ENCODE measurements at places on chromosomes 7 and 10.

DNA sequence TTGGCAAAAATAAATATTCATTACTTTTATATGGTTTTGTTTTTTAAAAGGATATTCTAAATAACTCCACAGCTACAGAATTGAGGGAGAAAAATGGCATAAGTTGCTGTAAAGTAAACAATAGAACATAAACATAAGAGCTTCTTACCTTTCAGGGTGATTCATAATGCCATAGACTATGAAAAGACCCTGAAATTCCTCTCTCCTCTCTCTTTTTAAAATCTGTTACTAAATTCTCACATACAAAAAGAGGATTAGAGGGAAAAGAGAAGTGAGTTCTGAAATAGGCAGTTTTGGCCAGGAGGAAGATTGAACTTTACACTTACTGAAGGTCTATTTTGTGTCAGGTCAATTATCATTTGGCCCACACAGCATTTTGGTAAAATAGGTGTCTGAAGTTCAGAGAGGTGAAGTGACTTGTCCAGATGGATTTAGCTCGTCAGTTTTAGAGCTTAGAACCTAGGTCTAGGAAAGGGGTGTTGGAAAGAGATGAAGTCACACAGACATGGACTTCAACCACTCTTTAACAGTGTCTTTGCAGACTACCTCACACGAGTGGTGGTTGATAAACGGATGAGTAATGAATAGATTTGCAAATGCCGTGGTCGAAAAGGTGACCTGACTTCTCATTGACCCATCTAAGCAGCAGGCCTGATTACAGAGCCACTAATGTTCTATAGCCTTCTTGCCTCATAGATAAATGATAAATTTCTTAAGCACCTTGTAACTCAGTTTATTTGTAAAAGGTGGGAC, 190.6 kb upstream of the CCDC6 start:
- DNase-seq = no peak

DNA sequence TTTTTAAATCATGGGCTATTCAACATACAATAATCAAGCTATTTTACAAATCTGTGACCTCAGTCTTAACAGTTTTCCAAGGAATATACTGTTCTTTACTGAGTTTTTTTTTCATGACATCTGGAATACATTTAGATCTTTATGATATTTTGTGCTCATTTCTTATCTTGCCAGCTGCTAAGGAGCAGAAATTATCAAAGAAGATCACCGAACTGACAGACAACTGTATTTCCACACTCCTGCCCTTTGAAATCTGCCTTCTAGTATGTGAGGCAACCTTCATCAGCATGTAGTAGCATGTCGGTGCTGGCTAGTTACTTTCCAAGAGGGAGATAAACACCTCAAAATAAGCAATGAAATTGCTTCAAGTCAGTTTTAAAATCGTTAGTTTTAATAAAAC, 66.4 kb downstream of the NHLRC2 start:
- no peak for DNase-seq

- no peak for DNase-seq
Observed at GRCh38 chr7:13257661-13258060, 570.2 kb downstream of the ARL4A start.

DNA sequence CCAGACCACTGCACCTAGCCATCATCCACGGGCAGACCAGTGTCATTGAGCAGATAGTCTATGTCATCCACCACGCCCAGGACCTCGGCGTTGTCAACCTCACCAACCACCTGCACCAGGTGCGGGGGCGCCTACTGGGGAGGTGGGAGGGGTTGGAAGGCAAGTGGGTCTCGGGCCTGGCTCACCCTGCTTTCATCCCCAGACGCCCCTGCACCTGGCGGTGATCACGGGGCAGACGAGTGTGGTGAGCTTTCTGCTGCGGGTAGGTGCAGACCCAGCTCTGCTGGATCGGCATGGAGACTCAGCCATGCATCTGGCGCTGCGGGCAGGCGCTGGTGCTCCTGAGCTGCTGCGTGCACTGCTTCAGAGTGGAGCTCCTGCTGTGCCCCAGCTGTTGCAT, 4.6 kb downstream of the NFKB2 start:
- DNase-seq = no peak

DNA sequence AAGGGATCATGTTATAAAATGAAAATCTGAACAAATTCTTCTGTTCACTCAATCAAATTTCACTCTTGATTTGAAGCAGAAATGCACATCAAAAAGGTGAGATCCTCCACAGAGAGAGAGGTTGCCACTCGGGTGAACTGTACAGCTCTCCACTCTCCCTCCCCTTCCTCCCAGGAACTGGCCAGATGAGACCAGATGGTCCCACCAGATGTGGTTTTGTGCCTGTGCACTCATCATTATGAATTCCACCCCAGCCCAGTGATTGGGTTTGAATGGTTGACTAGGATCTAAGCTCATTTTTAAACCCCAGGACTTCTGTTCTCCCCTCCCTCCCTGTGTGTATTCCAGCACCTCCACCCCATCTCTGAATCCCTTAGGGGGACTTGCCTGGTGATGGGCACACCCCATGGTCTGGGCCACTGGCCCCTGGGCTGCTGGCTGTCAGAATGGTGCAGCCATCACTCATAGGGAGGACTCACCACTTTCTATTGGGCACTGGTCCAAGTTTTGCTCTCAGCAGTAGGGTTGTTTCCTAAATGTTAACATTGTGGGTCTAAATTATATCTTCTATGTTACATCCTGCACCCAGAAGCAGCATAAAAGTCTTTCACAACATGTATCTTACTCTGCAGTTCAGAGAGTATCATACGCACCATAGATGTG, 393.1 kb downstream of the TNS3 start:
- DNase-seq = no peak

- no peak for DNase-seq
Observed at GRCh38 chr10:86216886-86217285, 149.7 kb downstream of the GRID1 start.

- DNase-seq = no peak
Observed at GRCh38 chr10:111243126-111243525, 166.3 kb downstream of the ADRA2A start.

- DNase-seq = no peak
Observed at GRCh38 chr7:98211221-98211675, at the start of gene BHLHA15. TSS of gene BHLHA15 (plus strand) at chr7:98211439. CDS start at chr7:98212310, 871 bp downstream.

DNA sequence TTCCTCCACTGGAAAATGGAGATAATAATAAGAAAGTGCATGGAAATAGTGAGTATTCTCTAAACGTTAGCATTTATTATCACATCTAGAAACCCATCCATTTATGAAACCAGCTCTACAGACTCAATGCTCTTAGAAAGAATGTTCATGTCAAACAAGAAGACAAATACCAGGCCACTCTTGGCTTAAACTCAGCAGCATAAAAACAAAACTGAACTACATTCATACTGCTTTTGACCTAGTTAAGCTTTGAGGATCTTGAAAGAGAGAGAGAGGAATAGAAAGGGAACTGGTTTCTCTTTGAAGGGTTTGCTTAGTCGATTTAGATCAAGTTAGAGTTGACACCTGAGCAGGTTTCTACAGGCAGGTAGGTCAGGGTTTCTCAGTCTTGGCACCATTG, 332.9 kb upstream of the PRKCQ start:
- no peak for DNase-seq

GRCh38 chr7:40747856-40748255, 613.1 kb downstream of the SUGCT start:
- DNase-seq = no peak

DNA sequence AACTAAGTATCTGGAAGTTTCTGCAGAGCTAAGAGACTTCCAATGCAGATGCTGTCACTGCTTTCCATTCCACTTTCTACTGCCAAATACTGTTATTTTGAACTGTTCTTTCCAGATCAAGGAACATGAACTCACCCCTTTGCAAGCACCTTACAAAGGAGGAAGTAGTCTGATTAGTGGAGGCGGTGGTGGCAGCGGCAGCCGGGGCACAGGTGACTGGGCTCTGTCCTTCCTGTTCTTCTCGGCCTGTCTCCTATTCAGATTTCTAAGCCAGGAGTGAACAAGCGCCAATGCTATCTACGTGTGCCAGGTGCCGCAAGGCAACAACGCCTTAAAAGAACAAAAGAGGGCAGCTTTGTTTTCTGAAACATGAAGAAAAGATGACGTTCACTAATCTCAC, 44.9 kb downstream of the BEND7 start:
- DNase-seq = no peak

GRCh38 chr7:31957756-31958155, 112.5 kb downstream of the PDE1C start:
- no peak for DNase-seq

DNA sequence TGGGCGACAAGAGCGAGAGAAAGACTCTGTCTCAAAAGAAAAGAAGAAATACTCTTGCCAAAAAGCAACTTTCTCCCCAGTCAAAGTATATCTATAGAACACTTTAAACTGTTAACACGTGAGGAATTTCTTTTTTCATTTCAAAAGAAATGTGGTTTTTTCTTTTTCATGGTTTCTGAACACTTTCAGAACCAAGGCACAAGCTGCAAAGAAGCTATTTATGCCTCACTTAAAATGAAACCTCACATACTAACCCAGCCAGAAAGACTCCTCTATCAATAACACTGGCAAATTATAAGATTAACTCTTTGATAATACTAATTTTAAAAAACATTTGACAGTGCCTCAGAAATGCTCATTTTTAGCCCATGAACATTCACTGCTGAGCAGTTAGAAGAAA, 20.9 kb downstream of the TBX20 start:
- no peak for DNase-seq

DNA sequence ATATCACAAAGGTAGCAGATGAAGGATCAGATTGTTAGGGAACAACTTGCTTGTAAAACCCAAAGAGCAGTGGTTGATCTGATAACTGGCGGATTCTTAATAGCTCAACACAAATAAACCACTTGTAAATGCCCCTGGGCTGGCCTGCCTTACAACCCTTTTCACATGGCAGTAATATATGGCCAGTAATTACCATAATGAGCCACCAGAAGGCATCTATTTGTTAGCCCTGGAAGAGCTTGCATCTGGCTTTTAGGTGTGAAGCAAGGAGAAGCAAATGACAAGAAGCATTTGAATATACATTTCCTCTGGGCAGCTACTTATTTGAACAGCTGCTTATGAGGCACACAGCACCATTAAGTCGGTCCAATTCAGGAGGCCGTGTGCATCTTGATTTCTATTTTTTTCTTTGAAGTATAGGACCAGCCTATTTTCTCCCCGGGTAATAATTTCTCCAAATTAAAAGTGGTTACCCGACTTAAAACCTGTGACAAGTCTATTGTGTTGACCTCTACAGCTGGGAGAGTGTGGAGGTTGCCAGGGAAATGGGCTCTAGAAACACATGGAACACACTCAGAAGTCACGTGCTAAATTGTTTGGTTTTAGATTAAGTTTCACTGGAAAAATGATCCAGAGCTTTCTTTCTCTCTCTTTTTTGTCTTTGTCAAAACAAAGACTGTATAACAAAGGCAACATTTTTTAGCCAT, 113.4 kb downstream of the SEM1 start:
- no peak for DNase-seq

- no peak for DNase-seq
Observed at GRCh38 chr10:96334616-96335526, 23.9 kb downstream of the OPALIN start.
